ENCODE measurements at places on chromosomes 5 and 9. TPM values are rescaled to one million over a fixed set of nuclear protein-coding genes. Genes with fewer than 3 reads are reported as not detected.

The GABRA6 gene
- not detected for total RNA-seq

The RANBP3L gene
- total RNA-seq: not detected

The SHISAL2B gene
- not detected for total RNA-seq

The GAS1 gene
- 0.34 TPM for total RNA-seq

The GM2A gene
- total RNA-seq: 95.7 TPM
